Motor neuron (in vitro differentiated cells): ENCODE measurements at places on chromosomes 5 and 9.

- ATAC-seq: peak; percentile 20
Measured at GRCh38 chr5:2432076-2432920, 319.2 kb downstream of the IRX2 start.

DNA sequence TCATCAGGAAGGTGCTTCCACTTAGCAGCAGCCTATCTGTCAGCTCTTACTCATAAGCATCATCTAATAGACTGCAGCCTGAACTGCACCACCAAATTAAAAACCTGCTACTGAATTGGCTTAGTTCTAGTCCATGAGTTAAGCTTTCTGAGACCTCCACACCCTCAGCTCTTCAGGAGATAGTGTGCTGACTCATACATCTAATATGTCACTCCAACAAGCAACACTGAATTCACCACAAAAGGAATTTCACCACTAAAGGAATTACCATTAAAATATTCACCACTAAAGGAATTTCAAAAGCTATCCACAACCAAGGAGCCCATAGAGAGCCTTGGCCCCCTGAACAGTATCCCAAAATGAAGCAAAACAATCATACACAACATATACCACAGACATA is 418.5 kb upstream of the RORB start:
- ATAC-seq: no peak

DNA sequence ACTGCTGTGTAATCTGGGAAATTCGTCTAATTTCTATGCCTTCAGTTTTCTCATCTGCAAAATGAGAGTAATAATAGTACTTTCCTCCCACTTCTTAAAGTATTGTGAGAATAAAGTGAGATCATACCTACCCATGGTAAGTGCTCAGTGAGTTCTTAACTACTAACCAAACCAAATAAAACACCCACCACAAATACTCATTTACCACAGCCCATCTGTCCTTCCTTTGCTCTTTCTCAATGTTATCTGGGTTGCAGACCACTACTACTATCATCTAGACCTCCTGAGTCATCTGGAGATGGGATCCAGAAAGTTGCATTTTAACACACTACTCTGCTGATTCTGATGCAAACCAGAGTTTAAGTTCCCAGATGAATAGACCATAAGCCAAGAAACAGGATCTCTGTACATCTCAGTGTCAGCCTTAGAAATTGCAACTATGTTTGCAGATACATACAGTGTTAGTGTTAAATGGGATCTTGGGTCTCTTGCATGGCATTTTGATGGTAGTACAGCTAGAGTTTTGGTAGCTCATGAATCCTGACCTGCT is 105.4 kb upstream of the ATP10B start:
- ATAC-seq: no peak

GRCh38 chr5:147818290-147818689 is 13.2 kb downstream of the SPINK1 start:
- peak; percentile 55 for ATAC-seq

DNA sequence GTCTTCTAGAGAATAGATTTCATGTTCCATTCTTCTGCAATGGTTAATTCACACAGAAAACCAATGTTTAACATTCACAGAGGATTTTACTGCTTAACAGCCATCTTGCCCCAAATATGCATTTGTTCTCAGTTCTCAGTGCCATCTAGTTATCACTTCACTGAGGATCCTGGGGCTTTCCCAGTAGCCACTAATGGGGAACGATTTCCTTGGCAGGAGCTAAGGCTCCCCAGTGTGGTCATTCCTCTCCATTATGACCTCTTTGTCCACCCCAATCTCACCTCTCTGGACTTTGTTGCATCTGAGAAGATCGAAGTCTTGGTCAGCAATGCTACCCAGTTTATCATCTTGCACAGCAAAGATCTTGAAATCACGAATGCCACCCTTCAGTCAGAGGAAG is 3.4 kb downstream of the ERAP2 start:
- no peak for ATAC-seq

DNA sequence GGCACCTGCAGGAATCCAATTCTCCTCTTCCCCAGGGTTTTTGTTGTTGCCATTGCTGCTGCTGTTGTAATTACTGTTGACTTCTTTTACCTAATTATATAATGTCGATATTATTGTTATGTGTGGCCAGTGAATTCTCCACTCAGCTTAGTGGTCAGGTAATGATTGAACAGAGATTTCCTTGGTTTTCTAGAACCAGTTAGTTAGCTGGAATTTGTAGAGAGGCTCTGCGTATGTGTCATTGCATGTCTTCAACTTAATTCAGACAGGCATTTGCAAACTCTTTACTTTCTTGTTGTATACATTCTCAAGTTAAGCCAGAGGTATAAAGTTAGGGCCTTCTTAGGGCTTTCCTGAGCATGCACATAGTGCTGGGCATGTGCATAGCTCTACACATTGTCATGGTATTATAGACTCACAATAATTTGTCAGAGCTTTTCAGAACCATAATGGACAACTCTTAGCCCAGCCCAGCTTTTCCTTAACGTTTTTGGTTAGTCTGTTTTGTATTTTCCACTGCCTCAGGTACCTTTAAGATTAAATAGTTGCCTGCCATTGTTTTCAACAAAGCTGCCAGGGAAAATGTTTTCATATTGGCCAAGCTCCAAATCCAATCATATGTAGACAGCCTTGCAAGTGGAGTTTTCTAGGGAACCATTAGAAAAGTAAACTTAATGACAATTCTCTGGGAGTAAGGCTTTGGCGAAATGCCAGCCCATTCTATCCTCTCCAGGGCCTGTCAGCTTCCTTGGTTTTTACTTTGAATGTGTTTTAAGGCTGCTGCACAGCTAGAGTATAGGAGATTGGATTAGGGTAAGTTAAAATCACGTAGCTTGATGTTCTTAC is 68.1 kb downstream of the UBE2R2 start:
- peak; percentile 41 for ATAC-seq

DNA sequence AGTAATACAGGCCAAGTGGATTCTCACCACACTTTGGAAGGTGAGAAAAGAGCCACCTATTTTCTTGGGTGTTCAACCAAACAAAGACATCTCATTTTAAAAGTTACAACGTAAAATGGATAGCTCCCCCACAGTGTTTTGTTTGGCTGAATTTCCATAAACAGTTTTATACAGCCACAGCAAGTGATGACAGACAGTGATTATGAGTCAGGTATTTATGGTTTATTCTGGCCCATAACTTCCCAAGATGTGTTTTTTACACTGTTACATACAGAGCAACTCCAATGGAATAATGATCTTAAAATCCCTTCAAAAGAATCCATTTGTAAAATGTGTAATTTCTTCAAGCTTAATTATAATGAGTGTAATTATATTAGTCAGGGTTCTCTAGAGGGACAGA is 421.3 kb downstream of the TLE1 start:
- no peak for ATAC-seq

- peak; percentile 93 for ATAC-seq
Measured at GRCh38 chr5:77645158-77645994, 6.9 kb upstream of the OTP start.

- peak; percentile 44 for ATAC-seq
Measured at GRCh38 chr5:54484219-54484894, 28.9 kb downstream of the HSPB3 start.

- no peak for ATAC-seq
Measured at GRCh38 chr9:135074354-135075233, 12.9 kb upstream of the OLFM1 start.

DNA sequence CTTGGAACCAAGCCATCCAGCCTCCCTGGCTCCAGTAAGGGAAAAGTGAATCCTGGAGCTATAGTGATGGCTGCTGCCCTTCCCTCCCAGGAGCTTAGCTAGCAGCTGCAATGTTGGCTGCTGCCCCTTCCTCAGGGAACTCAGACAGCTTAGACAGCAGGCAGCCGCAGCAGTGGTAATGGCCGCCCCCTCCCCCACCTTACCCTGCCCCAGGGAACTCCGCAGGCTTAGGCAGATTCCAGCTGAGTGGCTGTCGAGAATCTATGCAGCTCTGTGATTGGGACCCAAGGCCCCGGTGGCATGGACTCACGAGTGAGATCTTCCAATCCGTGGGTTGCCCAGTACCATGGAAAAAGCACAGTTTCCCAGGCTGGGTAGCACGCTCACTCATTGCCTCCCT is 378.6 kb downstream of the NNT start:
- ATAC-seq: no peak

- peak; percentile 47 for ATAC-seq
Measured at GRCh38 chr9:135600296-135600817, 38.8 kb downstream of the PAEP start.

GRCh38 chr9:133275105-133276000 is at the start of gene ABO:
TSS of gene ABO (minus strand) at chr9:133275201.
- ATAC-seq: peak; percentile 41

DNA sequence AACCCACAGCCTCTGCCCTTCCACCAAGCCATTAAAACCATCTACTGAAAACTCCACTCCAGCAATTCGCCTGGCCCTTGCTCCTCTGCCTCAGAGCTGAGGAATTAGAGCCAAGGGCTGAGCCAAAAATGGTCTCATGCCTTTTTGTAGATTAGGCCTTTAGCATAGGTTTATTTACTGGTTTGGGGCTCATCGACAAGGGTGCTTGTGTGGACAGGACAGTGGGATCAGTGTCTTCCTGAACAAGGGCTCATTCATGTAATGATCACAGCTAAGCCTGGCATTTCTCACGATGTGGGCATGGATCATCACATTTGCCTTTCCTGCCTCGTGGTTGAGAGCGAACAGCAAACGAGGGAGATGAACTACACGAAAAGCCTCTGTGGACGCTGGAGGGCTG is 59.2 kb upstream of the PHF24 start:
- ATAC-seq: no peak

DNA sequence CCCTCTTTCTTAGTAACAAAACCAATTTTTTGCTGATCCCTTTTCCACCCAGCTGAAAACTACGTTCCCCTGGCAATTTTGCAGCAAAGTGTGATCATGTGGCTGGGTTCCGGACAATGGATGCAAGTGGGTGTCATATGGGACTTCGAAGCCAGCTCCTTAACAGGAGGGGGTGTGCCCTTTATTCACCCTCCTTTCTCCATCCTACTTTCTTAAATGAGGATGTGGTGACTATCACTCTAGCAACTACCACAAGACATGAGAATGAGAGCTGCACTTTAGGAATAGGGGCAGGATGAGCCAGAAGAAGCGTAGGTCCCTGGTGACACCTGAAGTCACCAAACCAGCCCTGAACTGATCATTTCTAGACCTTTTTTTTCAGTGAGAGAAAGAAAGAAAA is 58.9 kb downstream of the IRF1 start:
- ATAC-seq: no peak

- no peak for ATAC-seq
Measured at GRCh38 chr5:3127423-3127911, 376.0 kb upstream of the IRX2 start.

DNA sequence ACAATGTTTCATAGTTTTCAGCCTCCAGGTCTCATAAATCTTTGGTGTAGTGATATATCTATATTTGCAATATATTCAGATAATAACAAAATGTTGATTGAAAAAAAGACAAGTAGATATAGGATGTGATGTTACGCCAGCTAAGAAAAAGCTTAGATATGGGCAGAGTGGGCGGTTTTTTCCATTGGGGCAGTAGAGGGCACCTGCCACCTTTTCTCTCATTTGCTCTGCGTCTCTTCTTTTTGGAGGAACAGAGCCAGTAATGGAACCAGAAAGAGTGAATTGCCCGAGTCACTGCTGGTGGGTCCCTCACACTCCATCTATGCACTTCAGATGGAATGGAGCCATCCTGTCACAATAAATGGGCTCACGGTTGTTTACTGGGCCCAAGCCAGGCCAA is 62.1 kb upstream of the FANCC start:
- no peak for ATAC-seq

- no peak for ATAC-seq
Measured at GRCh38 chr5:35371951-35372426, 141.7 kb upstream of the PRLR start.

DNA sequence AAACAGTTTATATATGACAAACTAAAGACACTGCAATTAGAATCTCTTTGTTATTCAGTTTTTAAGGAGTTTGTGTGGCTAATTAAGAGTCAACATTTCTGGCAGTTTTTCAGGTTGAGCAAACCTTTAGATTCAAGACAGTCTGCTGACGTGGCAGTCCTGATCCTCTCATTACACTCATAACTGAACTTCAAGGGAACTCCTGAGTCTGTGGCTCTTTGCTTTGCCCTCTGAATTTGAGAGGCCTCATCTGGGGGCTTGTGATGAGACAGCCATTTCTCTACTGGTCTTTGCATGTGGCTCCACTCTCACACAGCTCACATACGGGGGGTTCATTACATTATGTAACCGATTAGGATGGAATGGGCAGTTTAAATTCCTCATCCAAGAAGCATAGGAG is 182.9 kb upstream of the MEF2C start:
- no peak for ATAC-seq
